Activated CD8-positive, alpha-beta T cell treated with anti-CD3 and anti-CD28 coated beads for 36 hours (primary cell): ENCODE measurements at places on chromosomes 7 and 10. TPM values are rescaled to one million over a fixed set of nuclear protein-coding genes. Genes with fewer than 3 reads are reported as not detected.

DNA sequence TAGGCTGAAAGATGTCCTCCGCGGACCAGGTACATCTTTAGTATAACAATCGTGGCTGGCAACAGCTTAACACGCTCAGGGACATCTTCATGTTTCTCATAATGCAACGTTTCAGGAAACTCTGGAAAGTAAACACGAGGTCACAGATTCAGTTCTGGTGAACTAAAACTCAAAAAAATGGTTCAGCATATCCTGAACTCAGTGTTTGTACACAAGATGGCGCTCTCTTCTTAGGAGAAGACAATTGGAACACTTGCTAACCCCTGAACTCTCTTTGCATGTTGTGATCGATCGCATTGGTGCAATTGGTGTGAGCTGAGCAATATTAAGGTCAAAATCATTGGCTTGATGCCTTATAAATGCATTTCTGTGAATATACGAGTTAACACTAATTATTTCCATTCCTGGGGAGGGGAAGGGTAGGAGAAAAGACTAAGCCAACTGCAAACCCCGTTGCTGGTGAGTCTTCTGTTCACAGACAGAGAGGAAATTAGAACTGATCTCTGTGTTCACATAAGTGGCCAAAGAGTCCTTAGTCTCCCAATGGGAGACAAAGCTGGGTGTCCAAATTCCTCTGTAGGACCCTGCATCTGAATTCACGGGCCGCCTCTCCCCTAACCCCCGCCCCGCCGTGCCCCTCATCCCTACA lies 52.6 kb upstream of the FAM180A start:
- DNase-seq, result peak; percentile 22

The MACC1 gene
- total RNA-seq, result 0.14 TPM

The FGL2 gene
- total RNA-seq, result 0.63 TPM

- no peak for DNase-seq
Observed at GRCh38 chr7:1768832-1769231, 98.8 kb downstream of the ELFN1 start.

DNA sequence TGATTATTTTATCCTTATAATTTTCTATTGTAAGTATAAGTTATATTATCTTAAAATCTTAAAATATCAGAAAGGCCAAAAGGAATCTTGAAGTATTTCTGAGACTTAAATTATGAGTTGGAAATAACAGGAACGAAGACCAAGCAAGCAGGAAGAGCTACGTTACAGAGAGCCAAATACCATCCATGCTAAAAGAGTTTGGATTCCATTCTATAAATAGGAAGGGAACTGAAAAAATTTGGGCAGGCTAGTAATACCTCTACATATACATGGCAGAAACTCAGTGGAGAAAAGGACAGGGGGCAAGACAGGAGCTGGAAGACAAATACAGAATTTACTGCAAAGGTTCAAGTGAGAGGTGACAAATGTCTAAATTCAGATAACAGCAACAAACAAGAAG lies 16.7 kb downstream of the ITGB1 start:
- DNase-seq, result no peak

DNA sequence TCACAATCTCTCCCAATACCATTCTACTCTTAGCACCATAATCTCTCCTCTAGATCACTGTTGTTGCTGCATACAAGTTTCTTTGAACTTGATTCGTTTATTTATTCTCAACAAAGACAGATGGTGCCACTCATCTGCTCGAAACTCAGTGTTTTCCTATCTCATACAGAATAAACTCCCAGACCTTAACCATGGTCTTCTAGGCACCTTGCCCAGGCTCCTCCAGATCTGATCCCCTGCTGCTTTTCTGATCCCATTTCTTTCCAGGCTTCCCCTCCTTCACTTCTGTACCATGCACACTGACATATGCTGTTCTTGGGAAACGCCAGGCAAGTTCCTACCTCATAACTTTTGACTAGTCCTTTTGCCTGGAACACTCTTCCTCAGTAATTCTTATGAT lies 645.7 kb downstream of the DNAJB9 start:
- DNase-seq, result no peak

The SPDYE3 gene
- not detected for total RNA-seq

The STEAP4 gene
- not detected for total RNA-seq

DNA sequence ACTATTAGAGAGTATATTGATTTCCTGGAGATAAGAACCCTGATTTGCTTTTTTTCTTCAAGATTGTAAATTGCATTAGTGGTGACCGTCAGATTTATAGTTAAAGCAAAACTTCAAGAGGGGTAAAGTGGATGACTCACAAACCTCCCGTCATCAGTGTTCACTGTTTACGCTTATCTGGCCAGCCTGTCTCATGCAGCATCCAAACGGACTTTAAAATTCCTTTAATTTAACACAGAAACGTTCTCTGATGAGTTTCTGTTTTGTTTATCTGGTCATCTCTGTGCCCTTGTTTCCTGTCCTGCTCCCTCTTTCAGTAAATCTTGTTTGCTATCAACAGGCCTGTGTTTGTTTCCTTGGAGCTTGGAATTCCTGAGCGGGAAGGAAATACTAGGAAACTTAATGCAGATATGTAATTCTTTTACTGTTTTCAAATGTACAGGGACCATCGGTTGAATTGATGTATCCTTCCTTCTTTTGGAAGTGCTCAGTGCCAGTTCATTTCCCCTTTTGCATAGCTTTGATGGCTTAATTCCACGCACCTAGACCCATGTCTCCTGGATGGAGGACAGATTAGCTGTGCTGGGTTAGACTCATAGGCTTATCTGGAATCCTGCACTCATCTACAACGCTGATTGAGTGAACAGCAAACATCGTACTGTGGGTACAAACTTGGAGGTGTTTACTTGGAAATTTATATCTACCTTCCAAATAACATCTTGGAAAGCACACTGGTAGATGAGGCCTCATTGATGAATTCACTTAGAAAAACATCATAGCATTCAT lies 21.3 kb downstream of the PTPRE start:
- DNase-seq, result no peak

The SHOC2 gene
- total RNA-seq, result 35.4 TPM

The RNF32 gene
- 0.43 TPM for total RNA-seq

The CYP3A4 gene
- total RNA-seq, result not detected

The SCIN gene
- not detected for total RNA-seq

- DNase-seq, result no peak
Observed at GRCh38 chr10:75096749-75097148, 14.7 kb upstream of the SAMD8 start.

DNA sequence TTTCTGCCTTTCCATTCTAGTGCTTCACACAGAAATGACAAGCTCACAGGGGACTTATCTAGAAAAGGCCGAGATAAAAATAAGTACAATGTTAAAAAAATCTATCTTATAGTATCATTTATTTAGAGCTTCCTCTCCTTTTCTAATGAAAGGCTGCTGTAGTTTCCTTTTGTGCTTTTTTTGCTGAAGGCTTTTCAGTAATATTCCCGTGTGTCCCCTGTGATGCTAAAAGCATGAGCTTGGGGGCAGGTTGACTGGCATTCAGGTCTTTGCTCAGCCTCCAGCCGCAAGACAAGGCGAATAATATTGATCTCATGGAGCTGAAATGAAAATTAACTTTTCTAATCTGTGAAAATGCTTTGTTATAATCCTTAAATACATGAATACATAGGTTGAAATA lies 143.0 kb downstream of the ST7 start:
- no peak for DNase-seq

DNA sequence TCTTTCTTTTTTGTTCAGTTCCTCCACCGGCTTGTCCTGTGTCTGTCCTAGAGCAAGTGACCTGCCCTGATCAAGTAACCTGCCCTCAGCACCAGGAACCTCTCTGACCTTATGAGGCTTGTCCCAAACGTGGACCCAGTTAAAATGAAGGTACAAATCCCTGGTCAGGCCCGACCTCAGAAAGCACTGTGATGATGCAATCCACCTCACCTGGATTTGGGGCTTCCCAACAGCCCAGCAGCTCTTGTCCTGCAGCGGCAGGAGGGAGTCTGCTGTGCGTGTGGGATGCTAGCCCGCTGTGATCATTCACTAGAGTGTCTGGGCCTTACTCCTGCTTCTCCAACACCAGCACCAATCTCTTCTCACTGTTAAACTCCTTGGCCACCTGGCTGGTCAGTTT lies 11.2 kb downstream of the COL17A1 start:
- no peak for DNase-seq

DNA sequence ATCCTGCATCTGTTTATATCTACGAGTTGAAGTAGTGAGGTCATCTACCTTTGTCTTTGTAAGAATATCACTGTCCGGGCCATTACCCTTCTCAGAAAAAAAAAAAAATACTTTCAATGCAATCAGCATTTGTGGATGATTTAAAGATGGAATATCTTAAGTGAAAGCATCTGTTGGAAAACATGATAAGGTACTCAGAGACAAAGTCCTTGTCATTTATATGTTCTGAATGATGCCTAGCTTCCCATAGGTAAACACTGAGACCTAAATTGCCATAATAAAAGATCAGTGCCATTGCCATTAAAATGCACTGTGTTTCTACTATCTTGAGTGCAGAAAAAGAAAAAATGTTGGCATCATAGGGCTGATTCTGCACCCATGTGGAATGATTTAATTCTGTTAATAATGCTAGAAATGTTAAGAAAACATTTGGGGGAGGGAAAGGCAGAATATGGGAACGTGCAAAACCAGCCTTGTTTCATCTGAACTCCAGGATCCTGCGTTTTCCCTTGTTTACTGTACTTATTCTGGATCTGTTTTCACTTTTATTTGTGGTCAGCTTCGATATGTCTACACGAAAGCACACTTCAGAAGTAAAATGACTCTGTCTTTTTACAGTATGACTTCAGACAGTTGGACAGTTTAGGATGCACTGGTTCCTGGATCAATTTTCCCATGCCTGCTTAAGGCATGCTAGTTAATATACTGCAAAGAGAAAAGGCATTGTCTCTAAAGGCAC lies 669.8 kb downstream of the SUGCT start:
- no peak for DNase-seq

DNA sequence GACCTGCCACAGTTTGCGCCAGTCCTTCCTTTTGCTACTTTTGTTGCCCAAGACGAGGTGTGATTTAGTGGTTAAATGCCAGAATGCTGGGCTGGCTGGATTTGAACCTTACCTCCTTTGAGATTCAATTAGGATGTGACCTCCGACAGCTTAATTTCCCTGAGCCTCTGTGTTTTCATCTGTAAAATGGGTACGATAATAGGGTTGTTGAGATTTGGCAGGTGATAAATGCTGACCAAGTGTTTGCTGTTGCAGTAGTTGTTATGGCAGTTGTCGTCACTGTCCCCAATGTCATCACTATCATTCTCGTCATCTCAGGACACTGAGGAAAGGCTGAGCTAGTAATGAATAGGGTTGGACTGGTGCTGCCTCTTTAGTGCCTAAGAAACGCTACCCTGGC lies 61.1 kb downstream of the GRK5 start:
- no peak for DNase-seq

DNA sequence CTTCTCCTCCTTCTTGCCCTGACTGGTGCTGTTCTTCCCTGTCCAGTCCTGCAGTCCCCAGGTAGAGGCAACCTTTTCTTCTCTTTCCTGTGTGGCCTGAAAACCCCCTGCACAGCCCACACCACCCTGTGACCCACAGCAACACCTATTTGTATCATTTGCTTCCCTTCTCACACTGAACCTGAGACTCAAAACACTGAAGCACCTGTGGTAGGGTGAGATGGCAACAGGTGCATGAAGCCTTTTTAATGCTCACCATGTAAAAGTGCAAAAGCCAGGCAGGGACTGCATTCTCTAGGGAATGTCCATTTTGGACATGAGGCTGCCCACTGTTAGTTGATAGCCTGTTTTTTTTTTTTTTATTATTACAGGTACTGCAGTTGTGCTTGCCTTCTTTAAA lies 71.4 kb downstream of the LRMDA start:
- no peak for DNase-seq

GRCh38 chr10:124626759-124627380 lies 117.3 kb downstream of the FAM53B start:
- DNase-seq, result peak; percentile 76

DNA sequence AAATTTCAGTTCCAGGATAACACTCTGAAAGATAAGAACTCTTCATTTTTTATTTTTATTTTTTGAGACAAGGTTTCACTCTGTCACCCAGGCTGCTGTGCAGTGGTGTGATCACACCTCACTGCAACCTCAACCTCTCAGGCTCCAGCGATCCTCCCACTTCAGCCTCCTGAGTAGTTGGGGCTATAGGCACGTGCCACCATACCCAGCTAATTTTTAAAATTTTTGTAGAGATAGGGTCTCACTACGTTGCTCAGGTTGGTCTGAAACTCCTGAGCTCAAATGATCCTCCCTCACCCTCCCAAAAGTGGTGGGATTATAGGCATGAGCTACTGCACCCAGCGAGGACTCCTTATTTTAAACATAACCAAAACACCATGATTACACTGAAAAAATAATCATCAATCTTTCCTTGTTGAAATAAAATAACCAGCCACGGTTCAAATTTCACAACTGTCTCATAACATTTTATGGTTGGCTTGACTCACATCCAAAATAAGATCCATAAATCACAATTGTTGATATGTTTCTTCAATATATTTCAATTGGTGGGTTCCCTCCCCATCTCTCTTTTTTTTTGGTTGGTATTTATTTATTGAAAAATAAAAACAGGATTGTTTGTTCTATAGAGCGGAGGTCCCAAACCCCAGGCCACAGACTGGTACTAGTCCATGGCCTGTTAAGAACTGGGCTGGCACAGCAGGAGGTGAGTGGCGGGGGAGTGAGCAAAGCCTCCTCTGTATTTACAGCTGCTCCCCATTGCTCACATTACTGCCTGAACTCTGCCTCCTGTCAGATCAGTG lies 60.1 kb upstream of the FAM171A1 start:
- DNase-seq, result no peak

DNA sequence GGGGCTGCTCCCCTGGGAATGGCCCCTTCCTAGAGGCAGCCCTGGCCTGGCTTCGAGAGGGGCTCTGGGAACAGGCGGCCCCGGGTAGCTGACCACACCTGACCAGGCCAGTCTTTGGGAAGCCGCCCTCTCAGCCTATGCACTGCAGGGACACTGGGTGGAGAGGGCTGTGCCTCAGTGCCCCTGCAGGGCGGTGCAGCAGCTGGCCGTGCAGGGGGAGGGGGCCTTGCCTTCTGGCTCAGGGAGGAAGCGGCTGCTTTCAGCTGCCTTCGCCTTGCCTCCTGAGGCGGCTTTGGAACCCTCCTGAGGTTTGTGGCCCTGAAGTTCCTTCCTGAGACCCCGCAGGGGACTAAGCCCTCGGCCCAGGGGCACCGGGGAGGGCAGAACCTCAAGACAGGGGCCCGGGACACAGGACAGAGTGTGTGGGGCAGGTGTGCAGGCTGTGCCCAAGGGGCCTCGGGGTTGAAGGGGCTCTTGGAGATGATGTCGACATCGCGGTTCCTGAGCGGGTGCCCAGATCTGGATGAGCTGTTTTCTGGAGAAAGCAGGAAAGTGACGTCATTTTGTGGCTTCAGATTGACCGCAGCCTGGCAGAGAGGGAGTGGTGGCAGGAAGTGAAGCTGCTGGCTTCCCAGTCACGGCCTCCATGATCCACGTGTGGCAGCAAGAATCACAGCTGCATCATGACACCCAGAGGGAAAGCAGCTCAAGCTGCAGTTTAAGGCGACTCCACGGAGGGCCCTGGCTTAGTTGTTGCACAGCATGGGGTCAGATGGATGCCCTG lies 17.7 kb downstream of the ADAM8 start:
- DNase-seq, result peak; percentile 96

The GSTO2 gene
- 1.8 TPM for total RNA-seq
